ENCODE measurements at places on chromosomes 11 and 22. TPM values are rescaled to one million over a fixed set of nuclear protein-coding genes. Genes with fewer than 3 reads are reported as not detected.

The FAM227A gene
- total RNA-seq = 0.90 TPM

The SMIM35 gene
- total RNA-seq = not detected

The JAM3 gene
- 43.1 TPM for total RNA-seq

The ARL14EP gene
- total RNA-seq = 12.1 TPM

The GP1BB gene
- total RNA-seq = 10.9 TPM

Measured in cardiac atrium fibroblast (primary cell).